ENCODE measurements at places on chromosomes 1 and 21.
A peak's percentile ranks its signal among the peaks of the same experiment; 100 is the strongest.

- DNase-seq: no peak
These were observed at the start of gene MCM3AP for GRCh38 chr21:46285206-46285661. MCM3AP (minus strand) TSS chr21:46285611; CDS start chr21:46285286, 325 bp downstream.

DNA sequence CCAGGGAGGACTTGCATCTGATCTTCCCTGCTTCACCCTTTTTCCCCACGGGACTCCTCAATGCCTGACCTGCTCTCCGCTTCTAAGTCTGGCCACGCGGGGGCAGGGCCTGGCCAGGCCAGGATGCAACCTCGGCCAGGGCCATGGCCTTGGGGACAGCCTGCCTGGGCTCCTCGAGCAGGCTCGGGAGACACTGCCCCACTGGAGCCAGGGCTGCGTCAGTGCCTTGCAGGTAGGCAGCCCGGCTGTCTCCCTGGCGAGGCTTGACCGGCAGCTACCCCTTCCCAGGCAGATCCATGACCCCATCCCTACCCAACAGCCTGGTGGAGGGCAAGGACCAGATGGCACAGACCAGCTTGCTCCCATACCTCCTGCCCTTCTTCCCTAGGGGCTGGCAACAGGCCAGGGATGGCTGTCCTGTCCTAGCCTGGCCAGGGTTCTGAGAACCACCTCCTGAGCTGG, 2.7 kb upstream of the PRDM16 start:
- DNase-seq: no peak

GRCh38 chr1:107344268-107344760, 203.5 kb downstream of the NTNG1 start:
- DNase-seq: no peak

- no peak for DNase-seq
These were observed 28.7 kb downstream of the KCNA3 start for GRCh38 chr1:110645821-110646735.

- DNase-seq: no peak
These were observed 2.4 kb downstream of the GRIK3 start for GRCh38 chr1:37031871-37032270.

GRCh38 chr1:202858789-202859414, 30.0 kb downstream of the RABIF start:
- DNase-seq: no peak

DNA sequence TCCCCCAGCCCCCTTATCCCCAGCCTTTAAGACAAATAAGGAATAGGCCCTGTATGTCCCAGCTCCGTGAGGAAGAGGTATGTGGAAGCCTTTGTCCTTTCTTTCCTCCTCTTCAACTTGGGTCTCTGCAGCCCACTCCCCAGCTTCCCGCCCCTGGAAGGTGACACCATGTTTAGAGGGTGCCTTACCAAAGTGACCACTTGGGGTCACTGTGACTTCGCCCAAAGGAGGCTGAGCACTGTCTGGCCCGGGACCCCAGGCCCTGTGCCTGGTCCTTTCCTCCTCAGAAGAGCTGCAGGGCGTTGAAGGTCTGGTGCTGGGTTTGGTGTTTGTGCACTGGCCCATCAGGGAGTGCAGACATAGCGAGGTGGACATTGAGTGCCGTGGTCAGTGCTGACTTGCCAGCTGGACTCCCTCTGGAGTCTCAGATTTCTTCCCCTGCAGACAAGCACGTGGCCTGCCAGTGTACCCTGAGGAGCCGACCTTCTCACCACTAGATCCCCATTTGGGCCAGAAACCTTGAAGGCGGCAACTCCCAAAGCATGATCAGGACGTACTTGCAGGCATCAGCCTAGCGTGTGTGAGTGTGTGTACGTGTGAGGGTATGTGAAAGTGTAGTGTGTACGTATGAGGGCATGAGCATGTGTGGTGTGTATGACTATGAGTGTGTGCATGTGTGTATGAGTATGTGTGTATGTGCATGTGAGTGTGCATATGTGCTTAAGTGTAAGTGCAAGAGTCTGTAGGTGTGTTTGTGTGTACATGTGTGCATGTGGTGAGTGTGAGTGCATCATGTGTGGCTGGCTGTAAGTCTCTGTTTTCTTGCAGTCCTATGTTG, 181.4 kb upstream of the KIAA0040 start:
- no peak for DNase-seq

GRCh38 chr1:86965012-86965826, 50.8 kb downstream of the HS2ST1 start:
- DNase-seq: peak; percentile 2

DNA sequence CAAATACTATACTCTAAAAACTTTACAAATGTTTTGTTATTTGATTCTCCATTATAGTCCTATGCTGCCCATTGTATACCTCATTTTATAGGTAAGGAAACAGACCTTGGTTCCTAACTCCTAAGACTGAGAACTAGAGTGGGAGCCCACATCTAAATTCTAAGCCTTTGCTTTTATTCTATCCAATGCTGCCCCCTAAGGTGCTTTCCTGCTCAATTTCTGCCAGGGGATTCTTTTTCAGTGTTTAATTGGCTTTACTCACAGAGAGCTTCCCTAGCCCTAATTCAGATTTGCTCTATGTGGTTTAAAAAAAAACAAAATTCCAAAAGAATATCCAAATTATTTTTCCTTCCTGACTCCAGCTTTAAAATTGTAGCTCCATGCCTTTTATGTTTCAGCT, 64.5 kb downstream of the KIF14 start:
- DNase-seq: no peak

DNA sequence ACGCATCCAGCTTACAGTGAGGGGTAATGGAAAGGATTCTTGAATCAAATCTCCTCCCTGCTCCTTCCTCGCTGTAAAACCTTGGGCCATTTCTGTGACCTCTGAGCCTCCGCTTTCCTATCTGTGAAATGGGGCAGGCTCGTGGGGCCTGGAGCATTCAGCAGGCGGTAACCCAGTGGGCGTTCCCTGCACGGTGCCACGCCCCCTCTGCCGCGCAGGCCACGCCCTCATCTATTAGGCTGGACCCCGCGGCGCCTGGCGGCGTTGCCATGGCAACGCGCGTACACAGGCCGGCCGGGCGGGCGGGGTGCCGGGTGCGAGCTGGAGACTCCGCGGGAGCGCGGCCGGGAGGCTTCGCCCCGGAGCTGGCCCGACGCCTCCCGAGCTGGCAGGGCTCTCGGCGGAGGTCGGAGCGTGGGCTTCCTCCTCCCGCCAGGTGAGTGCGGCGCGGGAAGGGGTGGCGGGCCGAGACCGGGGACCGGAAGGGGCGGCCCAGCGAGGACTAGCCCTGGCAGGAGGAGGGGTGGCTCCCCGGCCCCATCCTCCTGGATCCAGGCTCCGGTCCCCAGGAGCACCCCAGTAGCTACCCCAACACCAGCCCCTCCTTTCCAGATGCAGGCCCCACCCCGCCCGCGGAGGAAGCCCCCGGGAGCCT, at the start of gene FHAD1:
Gene FHAD1, plus strand, starts transcription at position 264 of the 655 bp plus-strand sequence. CDS start 4,562 bp downstream, outside the sequence.
- peak; percentile 64 for DNase-seq

- DNase-seq: no peak
These were observed 668.2 kb downstream of the KIF26B start for GRCh38 chr1:245822996-245823395.

DNA sequence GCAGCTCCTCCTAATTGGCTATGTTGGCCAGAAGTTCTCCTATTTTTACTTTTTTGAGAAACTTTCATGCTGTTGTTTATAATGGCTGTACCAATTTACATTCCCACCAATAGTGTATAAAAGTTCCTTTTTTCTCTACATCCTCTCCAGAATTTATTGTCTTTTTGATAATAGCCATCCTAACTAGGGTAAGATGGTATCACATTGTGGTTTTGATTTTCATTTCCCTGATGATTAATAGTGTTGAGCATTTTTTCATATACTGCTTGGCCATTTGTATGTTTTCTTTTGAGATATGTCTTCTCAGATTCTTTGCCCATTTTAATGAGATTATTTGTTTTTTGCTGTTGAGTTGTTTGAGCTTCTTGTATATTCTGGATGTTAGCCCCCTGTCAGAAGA, 46.8 kb downstream of the NTMT2 start:
- DNase-seq: no peak

GRCh38 chr1:185062710-185063370, 17.5 kb downstream of the RNF2 start:
- no peak for DNase-seq

- DNase-seq: no peak
These were observed 27.6 kb downstream of the NUP133 start for GRCh38 chr1:229480495-229480894.

DNA sequence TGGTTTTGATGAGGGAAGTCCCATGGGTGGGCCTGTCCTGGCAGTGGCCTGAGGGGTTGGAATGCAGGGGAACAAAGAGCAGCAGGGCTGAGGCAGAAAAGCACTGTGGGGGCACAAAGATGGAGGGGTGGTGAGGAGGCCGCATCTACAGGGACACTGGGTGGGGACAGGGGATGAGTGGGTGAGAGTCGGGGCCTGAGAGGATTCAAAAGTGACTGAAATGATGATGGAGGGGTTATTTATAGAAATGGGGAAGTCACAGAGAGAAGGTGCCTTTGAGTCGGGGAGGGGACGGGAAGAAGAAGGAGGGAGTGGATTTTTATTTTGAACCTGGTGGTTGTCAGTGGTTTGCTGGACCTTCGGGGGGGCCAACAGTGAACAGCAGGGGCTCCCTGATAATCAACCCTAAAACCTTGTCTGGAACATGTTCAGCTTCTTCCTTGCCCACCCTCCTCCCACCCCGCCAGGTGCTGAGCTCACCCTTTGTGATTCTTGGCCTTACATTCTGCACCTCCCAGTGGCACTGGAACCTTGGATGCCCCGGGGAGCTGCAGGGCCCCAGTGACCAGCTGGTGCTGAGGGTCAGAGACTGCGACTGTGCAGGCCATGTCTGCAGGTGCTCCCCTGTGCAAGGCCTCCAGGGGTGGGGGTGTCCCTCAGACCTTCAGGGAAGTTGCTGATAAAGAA, 42.9 kb downstream of the IER5 start:
- DNase-seq: no peak

GRCh38 chr1:194295685-194296084, 1109.3 kb upstream of the B3GALT2 start:
- DNase-seq: peak; percentile 50

All from NCI-H748 treated with DMSO at 0.1 percent for 48 hours (cell line).